ENCODE measurements at places on chromosomes 6 and 20.

- DNase-seq: no peak
Observed at GRCh38 chr20:41234546-41234945, 83.0 kb downstream of the ZHX3 start.

GRCh38 chr20:35468671-35469334, 13.4 kb downstream of the CEP250 start:
- no peak for DNase-seq

DNA sequence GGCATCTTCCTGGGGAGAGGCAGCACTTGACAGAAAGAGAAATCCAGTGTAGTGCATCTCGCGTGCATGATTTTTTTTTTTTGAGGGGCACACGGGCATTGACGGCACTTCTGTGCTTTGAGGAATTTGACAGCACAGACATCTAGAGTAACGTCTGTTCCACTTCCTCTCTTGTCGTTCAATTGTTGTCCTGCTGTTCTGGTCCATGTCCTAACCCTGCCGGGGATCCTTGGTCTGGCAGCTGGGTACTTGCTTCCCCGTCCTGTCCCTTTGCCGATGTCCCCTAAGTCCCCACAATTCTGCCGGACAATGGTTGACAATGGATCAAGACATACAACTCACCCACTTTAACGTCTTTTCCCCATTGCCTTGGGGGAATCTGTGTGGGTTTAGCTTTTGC, 46.0 kb upstream of the NAA20 start:
- DNase-seq: no peak

- peak; percentile 61 for DNase-seq
Observed at GRCh38 chr6:21227486-21227885, 366.1 kb upstream of the SOX4 start.
